ENCODE measurements at places on chromosomes 2 and 18.

DNA sequence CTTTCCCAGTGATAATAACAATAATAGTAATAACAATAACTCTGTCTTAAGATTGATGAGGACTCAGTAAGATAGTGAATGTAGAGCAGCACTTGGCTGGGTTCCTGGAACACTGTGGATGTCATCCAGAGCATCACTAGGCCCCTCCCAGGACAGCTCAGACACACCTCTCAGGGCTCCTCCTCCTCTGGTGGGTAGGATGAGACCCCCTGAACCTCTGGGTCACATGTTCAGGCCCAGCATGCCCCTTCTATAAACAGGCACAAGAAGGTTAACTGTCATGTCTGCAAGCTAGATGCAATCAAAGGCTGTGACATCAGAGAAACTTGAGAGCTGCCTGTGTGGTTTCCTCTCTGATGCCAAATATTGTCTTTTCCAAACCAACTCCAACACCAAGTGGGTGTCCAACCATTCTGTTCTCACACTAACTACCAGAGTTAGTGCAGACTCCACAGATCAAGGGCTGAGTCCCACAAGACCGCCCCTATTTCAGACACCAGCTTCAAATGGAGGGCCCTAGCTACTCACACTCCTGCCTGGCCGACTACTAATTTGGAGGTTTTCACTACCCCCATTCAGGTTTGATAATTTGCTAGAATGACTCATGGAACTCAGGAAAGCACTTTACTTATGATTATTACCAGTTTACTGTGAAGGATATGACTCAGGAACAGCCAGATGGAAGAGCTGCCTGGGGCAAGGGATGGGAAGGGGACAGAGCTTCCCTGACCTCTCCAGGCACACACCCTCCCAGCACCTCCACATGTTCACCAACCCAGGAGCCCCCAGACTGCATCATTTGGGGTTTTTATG lies 46.4 kb upstream of the BZW1 start:
- DNase-seq: peak; percentile 27

DNA sequence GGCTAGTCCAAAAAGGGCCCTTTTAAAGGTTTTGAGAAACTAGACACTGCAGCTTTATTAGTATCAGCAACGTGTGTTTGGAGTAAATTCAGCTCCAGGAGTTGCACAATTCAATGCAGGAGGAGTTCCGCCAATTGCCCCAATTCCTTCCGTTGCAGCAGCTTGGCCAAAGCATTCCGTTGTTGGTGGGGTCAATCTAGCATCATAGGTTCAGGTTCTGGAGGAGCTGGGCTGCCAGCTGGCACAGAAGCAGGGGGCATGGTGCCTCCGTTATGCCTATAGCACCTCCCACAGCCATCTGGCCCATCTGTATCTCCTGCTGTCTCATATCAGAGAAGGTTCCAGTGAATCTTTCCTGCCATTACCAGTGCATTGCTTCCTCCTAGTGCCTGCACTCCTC lies 55.4 kb downstream of the REL start:
- no peak for DNase-seq

- no peak for DNase-seq
Observed at GRCh38 chr2:23541503-23542229, 156.7 kb downstream of the KLHL29 start.

GRCh38 chr2:102137138-102137537 lies 5.4 kb upstream of the IL1R1 start:
- DNase-seq: no peak

- no peak for DNase-seq
Observed at GRCh38 chr2:158214431-158214830, 112.8 kb downstream of the UPP2 start.

DNA sequence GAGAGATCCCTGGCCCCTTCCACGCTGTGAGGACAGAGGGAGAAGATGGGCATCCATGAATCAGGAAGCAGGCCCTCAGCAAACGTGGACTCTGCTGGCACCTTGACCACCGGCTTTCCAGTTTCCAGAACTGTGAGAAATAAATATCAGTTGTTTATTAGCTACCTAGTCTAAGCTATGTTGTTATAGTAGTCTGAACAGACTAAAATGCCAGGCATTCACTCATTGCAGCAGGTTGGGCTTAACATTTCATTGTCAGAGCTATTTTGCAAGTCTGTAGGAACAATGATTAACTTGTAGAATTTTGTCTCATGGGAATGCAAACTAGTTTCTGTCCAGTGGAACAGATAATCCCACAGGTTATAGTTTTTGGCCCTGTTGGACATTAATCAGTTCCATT lies 24.8 kb upstream of the TBC1D8 start:
- DNase-seq: no peak
